Mucosa of gallbladder (tissue), 1 donor: ENCODE measurements at places on chromosomes 16 and 17.

DNA sequence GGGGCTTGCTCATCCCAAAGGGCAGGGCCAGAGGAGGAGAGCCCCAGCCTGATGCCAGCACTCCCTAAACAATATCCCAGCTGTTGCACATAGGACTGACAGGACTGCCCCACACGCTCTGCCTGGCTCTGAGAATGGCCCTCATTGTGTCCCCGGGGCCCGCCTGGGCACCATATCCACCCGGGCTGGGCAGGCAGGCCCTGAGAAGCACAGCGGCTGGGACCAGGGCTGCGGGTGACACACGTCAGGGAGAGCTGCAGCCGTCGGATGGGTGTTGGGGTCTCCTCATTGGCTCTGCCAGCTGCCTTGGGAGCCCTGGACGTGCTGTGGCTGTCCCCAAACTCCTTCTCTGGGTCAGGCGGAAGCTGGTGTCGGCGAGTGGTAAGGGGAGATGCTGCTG is 4.2 kb downstream of the BCAR1 start:
- no peak for DNase-seq

DNA sequence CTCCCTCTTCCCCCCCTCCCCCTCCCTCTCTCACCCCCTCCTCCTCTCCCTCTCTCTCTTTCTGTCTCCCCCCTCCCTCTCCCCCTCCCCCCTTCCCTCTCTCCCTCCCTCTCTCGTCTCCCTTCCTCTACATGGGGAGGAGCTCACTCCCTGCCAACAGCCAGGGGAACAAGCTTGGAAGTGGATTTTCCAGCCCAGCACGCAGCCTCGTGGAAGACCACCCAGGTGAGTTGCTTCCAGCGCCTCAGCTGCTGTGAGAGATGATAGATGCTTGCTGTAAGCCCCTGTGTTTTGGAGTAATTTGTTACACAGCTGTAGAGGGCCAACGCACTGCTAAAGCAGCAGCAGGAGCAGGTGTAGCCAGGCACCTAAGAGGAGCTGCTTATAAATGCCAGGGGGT is 20.8 kb downstream of the ACTG1 start:
- DNase-seq: no peak

- DNase-seq: no peak
Observed at GRCh38 chr17:57276621-57277020, 20.3 kb downstream of the MSI2 start.

GRCh38 chr16:13809765-13810164 is 110.2 kb upstream of the ERCC4 start:
- no peak for DNase-seq

- no peak for DNase-seq
Observed at GRCh38 chr17:65131946-65132345, 5.2 kb upstream of the RGS9 start.

DNA sequence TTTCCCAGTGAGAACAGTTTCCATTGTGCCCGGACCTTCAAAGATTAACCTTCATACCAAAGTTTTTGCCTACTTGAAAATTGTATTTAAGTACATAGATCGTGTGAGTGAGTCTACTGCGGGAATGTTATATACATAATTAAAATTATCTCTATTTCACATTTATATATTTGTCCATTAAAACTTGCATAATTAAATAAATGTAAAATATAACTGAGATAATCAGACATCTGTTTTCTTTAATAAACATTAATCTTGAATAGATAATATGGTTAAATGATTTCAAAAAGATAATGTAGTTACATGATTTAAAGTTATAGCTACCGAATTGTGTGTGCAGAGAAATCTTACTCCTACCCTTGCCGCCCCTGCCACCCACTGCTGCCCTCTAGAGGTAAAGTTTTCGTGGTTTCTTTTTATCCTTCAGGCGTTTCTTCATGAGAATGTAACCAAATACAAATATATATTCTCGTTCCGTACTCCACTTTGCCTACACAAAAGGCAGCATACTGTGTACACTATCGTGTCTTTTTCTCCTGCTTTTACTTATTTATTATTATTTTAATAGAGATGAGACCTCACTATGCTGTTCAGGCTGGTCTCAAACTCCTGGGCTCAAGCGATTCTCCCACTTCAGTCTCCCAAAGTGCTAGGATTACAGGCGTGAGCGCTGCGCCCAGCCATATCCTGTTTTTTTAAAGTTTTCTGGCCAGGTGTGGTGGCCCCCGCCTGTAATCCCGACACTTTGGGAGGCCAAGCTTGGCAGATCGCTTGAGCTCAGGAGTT is 35.6 kb downstream of the RPA1 start:
- DNase-seq: peak; percentile 45

GRCh38 chr16:15037745-15038144 is 18.1 kb downstream of the NTAN1 start:
- no peak for DNase-seq

- peak; percentile 42 for DNase-seq
Observed at GRCh38 chr16:86432691-86433090, 77.6 kb upstream of the FOXF1 start.

GRCh38 chr16:52070341-52071057 is 476.4 kb downstream of the TOX3 start:
- DNase-seq: no peak

DNA sequence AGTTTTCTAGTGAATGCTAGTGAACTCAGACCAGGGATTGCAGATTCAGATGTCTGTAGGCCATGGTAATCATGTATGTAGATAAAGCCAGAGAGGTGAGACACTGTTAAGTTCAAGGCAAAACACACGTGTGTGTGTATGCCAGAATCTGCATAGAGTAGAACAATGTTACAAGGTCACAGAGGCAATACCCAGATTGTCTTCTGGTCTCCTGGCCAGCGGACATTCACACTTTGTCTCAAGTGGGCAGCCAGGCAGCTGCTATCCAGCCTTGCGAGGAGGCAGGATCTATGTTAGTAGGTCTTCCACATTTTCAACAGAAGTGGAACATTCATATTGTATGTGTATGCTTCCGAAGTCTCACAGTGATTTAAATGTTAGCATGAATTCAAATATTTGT is 244.4 kb downstream of the FTO start:
- no peak for DNase-seq

DNA sequence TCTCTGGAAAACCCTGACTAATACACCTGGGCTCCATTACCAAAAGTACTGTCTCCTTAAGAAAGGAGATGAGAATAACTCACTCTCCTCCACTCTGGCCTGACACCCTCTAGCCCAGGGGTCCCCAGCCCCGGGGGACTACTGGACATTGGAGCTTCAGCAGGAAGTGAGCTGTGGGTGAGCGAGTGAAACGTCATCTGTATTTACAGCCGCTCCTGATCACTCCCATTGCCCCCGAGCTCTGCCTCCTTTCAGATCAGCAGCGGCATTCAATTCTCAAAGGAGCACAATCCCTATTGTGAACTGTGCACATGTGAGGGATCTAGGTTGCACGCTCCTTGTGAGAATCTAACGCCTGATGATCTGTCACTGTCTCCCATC is 126.3 kb upstream of the TNRC6C start:
- DNase-seq: no peak

DNA sequence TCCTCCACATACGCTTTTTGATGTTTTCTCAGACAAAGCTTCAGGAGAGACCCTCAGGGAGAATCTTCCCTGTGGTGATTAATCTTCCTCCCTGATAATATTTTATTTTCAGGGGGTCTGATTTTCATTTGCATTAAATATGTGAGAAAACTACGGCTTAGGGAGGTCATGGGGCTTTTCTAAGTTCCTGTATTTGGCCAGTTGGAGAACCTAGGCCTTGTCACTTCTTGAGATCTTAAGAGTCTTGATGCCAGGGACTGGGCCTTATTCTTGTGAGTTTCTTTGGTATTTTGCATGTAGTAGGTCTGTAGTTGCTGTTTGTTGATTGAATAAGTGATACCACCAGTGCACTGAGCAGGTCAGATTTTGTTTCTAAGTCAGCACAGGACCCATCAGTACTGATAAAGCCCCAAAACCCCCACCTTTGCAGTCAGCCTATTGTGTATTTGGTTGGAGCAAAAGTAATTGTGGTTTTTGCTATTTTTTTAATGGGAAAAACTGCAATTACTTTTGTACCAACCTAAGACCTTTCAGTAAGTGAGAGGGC is 130.1 kb downstream of the PRKCA start:
- DNase-seq: no peak

DNA sequence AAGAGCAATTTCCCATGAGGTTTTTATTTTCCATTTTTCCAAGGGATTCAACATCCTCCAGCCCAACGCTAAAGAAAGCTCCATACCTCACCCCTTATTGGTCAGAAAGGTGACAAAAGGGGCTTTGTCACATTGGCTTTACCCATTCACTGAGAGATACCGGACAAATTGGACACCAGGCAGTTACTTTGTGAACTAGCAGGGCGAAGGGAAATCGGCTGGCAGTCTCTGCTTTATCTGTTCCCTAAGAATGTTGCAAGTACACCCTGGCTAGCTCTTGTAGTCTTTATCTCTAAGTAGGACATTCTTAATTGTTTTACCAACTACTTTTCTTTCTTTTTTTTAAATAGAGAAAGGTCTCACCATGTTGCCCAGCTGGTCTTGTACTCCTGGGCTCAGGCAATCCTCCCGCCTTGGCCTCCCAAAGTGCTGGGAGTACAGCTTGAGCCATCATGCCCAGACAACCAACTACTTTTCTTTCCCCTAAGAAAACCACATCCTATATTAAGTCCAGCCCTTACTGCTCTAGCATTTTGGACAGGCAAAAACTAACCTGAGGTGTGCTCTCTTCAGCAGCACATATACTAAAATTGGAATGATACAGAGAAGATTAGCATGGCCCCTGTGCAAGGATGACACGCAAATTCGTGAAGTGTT is 16.8 kb downstream of the PRPSAP1 start:
- no peak for DNase-seq

DNA sequence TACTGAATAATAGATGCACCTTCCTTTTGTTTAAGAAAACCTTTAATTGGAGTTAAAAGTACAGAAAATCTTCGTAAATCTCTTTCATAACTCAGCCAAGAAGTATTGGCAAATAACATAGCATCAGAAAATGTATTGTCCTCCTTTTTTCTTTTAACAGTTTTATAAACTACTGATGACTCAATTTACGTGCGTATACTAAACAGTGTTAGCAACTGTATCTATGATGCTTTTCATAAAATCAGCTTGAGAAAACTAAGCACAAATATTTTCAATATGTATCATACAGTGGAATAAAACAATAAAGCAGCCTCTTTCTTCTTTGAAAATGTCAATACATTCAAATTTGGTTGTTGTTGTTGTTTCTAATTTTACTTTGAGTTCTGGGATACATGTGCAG is 88.6 kb downstream of the STXBP4 start:
- DNase-seq: no peak
